ENCODE measurements at places on chromosomes 7 and 10.

- no peak for DNase-seq
Measured at GRCh38 chr7:132584796-132585494, 8.7 kb upstream of the PLXNA4 start.

- DNase-seq = no peak
Measured at GRCh38 chr7:157096286-157097055, 42.3 kb upstream of the UBE3C start.

DNA sequence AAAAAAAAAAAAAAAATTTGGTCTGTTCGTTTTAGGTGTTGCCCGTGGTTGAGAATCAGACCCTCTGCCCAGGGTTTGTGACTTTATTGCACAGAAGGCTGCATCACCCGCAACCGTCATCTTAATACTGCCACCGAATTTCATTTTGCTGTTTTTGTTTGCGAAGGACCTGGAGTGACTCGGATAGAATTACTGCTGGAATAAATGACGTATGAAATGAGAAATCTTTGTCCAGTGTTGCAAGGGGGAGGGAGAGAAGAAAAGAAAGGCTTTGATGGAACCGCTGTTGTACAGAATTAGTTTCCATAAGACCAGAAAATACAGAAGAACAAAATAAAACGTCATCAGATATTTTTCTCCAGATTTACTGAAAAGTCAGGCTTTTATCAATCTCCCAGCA is 103.3 kb downstream of the GALNT17 start:
- no peak for DNase-seq

DNA sequence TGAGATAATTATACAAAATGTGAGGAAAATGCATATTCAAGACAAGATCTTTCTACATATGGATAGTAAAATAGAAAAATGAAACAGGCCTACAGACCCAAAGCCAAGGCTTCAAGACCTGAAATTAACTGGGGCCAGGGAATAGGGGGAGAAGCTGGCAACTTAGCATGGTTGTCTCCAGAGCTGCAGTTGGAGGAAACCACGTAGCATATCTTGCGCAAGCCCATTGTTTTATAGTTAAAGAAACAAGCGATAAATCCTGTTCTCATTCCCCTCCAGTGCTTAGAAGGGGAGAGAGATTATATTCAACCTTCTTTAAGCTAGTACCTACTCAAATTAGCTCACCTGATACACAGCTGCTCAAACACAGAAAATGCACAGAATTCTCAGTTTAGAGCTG is 197.1 kb downstream of the SORCS1 start:
- no peak for DNase-seq

DNA sequence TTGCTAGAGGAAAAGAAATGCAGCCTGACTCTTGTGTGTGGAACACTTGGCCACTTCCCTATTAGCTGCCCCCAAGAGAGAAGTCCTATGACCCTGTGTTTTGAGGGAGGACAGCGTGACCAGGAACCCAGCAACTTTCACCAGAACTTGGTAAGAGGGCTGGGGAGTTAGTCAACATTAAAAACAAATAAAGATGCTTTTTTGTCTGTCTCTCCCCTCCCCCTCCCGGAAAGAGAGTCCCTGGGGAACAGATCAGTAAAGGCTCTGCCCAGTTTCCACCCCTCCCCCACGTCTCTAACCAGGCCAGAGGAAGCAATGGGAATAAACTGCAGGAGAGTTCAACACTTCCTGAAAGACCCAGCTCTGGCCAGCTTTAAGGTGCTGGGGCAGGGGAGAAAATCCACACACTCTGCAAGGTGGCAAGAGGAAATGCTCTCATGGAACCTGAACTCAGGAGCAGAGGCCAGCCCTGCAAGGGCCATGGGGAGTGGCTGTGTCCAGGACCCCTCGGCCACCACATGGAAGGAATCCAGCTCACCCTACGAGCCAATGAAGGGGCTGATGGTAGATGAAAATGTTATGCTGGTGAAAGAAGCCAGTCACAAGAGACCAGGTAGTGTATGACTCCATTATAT is 21.5 kb downstream of the SH3PXD2A start:
- no peak for DNase-seq
